ENCODE measurements at places on chromosomes 16 and 17.

- DNase-seq: no peak
These were observed 36.9 kb upstream of the CPHXL start for GRCh38 chr16:75763204-75763603.

DNA sequence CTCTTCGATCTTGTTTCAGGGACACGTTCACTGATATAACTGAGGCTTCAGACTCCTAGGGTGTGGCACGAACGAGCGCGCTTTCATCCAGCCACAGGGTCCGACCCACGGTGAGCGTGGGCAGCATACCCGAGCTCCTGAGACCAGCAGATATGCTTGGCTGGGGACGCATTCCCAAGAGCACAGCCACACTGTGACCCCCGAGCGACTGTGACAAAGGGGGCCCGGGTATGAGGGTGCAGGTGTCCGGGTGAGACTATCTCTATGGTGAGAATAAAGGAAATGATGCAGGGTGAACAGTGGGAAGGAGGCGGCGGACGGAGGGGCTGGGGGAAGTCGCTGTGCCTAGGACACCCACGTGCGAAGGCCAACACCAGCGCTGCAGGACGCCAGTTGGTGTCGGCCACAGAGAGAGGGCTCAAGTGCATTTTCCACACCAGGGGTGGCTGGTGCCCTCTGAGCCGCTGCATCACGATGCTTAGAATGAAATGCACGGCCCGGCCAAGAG is 17.6 kb downstream of the RPH3AL start:
- DNase-seq: no peak

DNA sequence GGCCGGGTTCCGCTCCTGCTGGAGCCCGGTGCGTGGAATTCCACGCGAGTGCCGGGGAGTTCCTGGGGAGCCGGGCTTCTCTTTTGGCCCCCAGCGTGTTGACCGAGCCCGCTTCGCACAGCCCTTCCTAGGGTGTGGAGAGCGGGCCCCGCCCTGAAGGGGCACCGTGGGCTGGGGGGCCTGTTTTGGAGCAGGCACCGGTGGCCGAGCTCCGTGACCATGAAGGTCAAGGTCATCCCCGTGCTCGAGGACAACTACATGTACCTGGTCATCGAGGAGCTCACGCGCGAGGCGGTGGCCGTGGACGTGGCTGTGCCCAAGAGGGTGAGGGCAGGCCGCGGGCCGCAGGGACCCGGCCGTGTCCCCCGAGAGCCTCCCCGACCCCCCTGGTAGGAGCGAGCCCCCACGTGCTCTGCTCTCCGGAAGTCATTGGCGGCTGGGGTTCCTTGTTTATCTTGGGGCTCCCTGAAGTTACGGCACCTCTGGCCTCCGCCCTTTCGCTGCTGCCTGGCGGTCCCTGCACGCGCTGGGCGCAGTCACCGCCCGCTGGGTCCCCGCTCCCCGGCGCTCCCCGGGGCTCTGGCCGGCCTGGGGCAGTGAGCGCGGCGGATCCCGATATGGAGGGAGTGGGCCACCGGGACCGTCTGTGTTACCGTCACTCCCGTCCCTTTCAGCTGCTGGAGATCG is 528 bp downstream of the HAGHL start:
- DNase-seq: peak; percentile 41

DNA sequence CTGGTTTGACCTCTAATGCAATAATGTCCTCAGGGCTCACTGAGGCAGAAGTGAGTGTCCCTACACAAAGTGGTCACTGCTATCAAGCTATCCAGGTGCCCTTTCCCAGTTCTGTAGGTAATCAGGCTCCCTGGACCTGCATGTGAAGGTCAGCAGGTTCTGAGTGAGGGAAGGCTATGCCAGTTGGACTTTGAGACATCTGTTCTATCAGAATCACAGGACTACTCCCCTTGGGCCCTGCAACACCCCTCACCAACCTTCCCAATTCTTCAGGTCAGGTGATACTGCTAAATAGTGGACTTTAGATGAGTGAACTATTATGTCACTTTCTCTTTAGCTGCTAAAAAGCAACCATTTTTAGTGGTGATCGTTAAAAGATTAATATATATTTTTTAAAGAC is 37.6 kb downstream of the ZZEF1 start:
- no peak for DNase-seq

DNA sequence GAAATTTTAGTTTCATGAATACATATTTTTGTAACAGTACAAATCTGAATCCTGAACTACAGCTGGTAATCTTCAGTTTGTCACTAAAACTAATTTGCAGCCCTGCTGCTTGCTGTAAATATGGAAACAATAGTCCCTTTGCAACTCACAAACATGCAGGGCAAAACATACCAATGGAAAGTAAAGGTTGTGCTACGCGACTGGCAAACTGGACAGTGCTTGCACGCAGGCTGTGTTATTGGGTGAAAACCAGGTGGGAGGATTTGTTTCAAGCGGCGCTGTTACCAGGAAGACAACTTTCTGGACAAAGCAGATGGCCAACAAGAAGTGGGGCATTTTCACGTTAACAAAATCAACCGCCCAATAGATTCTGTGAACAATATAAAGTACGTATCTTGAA is 93.5 kb downstream of the CDYL2 start:
- DNase-seq: no peak

GRCh38 chr16:86975445-86975844 is 341.7 kb downstream of the C16orf95 start:
- DNase-seq: peak; percentile 36

DNA sequence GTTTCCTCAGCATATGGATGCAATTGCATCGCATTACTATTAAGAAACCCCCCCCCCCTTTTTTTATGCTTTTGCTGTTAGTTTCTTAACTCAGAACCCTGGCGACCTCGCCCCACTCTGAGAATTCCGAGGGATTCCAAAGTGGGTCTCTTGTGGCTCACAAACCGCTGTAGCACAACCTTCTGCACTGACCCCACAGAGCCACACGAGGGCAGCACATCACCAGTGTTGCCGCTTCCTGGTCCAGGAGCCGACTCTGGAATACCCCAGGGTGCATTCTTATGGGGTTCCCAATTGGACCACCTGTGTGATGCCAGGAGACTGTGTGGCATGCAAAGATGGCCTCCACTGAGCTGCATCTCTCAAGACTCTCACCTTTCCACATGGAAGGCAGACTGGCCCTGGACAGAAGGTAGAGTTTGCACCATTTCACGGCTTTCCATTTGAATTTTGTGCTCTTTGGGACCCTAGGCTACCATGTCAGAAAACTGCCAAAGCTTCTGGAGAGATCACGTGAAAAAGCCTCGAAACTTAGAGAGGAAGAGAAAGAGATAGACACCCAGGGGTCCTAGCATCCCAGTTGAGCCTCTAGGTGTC is 432.7 kb upstream of the ASIC2 start:
- peak; percentile 68 for DNase-seq

DNA sequence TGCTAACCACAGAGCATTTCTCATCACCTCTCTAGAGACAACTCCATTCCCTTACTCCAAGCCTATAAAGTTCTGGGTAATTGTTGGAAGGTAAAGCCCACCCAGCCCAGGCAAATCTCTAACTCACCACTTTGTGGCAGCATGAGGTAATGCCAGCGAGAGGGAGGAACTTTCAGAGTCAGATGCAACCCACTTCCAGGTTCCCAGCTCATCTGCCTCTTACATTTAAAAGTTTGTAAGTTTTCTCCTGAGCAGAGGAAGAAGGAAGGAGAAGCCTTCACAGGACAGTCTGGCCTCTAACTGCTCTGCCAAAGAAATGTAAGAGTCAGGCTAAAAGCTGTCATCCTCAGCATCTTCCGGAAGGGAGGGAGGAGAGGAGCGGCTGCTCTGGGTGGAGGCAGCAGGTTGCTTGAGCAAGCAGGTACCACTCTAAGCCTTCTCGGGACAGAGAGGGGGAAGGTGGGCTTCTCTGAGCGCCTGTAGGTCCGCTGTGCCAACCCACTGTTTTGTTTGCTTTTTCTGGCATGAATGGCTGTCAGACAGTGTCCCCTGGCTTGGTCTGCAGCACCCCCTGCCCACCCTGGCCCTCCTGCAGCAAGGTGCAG is 1.0 kb downstream of the ZNF319 start:
- DNase-seq: peak; percentile 48

DNA sequence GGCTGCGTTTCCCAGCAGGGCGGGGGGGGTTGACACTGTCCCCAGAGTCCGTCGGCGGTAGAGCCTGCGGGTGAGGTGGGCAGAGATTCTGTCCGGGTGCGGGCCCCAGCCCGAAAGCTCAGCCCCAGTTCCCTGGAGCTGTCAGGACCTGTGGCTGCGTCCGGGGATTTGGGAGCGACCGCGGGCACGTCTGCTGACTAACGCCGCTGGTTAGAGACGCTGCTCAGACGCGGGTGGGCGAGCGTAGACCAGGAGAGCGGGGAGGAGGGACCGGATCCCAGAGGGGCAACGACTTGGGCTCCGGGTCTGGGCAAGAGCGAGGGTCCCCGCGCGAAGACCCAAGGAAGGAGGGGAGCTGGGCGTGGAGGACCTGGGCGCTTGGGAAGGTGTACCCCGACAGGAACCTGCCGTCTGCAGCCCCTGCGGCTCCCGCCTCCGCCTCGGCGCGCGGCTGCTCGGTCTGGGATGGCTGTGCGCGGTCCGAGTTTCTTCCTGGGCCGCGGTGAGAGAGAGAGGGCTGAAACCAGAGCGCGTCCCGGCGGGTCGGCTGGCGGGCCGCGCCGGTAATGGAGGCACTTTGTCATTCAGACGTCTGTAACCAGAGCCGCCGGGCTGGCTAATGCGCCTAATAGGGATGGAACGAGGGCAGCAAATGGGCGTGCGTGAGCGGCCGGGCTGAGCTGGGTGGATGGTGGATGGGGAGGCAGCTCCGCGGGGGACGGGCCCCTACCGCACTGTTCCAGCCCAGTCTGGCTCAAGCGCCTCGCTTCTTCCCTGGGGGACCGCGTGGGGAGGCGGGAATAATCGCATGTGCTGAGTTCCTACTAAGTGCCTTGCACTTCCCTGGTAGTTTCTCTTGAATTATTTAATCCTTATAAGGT is 2.3 kb downstream of the NGFR start:
- no peak for DNase-seq

DNA sequence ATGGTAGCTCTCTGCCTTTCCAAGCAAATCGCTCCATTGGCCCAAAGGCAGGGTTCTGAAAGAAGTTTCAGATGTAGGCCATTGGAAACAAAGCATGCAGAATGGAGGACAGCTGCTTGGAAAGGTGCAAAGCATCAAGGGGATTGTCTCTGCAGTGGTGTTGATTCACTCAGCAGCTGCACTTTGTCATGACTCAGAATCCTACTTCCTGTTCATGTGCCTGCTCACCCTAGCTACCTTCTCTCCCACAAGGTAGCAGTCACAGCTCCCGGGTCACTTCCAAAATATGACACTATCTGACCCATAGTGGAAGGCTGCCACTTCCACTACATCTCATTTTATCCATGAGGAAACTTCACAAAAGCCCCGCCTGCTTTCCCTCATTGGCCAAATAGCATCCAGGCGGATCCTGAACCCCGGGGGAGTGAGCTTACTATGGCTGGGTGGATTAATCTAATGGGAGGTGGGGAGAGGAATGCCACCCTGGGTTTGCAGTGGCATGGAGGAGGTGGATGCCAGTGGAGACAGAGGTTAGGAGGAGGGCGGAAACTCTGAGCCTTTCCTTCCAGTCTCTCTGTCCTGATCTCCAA is 74.7 kb upstream of the NKD1 start:
- DNase-seq: peak; percentile 9

- DNase-seq: no peak
These were observed 6.2 kb upstream of the RPTOR start for GRCh38 chr17:80538484-80538883.

DNA sequence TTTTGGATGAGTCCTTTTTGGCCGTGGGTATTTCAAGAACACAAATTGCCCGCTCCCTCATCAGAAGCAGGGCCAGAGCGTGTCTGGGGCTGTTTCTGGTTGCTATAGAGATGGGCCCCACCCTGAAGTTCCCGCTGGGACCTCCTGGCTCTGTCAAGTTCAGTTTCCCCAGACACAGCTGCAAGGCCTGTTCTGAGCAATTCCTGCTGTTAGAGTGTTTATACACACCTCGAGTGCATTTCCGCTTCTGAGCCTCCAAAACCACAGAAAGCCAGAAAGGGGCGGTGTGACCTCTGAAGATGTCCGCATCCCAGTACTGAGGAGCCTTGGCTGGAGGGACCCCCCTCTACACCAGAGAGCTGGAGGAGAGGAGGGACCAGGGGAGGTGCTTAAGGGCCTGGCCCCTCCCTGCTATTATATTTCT is 9.3 kb upstream of the WBP2 start:
- peak; percentile 52 for DNase-seq

DNA sequence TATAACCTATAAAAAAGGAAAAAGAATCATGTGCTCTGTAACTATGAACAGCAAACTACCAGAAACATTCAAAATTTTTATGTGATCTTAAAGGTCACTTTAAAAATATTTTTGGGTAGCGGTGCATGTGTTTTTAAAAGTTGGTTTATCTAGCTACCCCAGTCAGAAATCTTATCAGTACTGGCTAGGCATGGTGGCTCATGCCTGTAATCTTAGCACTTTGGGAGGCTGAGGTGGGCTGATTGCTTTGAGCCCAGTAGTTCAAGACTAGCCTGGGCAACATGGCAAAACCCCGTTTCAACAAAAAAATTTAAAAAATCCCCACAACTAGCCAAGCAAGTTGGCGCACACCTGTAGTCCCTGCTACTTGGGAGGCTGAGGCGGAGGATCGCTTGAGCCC is 3.7 kb downstream of the CAPNS2 start:
- DNase-seq: no peak

DNA sequence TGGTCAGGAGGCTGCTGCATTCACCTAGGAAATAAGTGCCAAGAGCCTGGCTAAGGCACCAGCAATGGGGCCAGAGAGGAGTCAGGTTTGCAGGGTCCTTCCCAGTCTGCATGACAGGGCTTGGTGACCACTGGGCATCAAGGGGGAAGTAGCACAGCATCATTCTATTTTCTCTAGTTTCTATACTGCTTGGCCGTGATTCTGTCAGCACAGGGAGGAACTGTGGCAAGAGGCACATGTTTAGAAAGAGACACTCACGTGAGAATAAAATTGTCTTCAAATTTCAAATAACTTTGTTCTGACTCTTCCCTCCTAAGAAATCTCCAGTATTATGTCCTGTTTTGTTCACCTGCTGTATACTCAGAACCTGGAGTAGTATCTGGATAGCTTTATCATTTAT is 37.8 kb downstream of the ERN1 start:
- peak; percentile 82 for DNase-seq

GRCh38 chr16:81481207-81481821 is 36.7 kb downstream of the CMIP start:
- DNase-seq: peak; percentile 97

GRCh38 chr16:165539-166374 is at the start of gene HBM:
Gene HBM, plus strand, starts transcription at chr16:165978. Its CDS starts 20 bp downstream, at chr16:165998.
- DNase-seq: no peak

DNA sequence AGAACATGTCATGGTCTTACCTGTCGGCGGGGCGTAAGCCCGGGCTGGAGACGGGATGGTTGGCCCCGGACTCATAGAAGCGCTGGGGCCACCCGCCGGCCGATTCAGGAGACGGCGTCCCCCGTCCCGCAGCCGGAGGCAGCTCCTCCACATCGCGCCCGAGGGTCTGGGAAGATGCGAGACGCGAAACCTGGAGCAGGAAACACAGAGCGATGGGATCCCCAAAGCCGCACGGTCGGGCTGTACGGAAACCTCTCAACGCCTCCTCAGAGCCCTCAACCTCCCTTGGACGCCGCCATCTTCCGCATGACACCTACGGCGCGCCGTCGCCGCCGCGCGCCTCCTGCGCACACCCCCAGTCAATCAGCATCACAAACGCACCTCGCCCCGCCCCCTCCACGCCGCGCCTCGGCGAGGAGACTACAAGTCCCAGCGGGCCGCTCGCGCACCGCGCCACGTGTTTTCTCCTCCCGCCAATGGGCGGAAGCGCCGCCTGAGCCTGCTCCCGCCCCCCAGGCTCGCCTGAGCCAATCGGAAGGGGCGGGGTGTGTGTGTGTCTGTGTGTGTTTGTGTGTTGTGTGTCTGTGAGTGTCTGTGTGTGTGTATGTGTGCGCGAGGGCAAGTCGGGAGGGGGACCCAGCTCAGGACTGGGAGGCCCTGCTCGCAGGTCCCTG is at the start of the genes ATPAF2 and GID4:
Gene ATPAF2 (minus strand): TSS at position 308 of the 674 bp plus-strand sequence. CDS start 155 bp downstream, at position 153.
Gene GID4 (plus strand): TSS at position 548 of the 674 bp plus-strand sequence. CDS start 57 bp downstream, at position 605.
- peak; percentile 100 for DNase-seq
